ENCODE measurements at places on chromosomes 16 and 17. TPM values are rescaled to one million over a fixed set of nuclear protein-coding genes. Genes with fewer than 3 reads are reported as not detected.

DNA sequence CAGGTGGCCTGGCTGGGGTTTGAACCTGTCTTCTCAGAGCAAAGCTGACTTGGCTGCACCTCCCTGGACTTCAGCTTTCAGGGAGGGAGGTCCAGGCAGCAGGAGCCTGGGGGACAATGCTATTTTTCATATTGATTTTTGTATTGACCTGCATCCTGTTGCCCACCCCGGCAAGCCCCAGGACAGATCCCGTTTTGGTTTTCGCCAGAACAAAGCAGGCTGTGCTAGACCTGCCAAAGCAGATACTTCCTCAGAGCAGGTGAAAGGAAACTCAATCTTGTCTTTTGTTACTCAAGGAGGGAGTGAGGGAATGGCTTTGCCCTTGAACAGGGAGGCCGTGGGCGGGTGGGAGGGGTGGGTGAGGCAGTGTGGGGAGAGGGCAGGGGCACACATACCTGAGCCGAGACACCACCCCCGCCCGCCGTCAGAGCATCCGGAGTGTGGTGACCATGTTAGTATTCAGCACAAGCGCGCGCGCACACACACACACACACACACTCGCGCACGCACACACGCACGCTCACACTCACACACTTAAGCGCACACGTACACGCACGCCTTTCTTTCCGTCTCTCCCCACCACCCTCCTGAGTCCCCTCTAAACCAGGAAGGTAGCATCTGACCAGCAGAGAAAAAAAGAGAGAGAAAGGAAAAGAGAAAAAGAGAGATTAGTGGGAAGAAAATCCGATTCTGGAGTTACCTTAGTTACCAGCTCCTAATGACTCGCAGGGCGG, 59.5 kb downstream of the RAI1 start:
- no peak for DNase-seq

DNA sequence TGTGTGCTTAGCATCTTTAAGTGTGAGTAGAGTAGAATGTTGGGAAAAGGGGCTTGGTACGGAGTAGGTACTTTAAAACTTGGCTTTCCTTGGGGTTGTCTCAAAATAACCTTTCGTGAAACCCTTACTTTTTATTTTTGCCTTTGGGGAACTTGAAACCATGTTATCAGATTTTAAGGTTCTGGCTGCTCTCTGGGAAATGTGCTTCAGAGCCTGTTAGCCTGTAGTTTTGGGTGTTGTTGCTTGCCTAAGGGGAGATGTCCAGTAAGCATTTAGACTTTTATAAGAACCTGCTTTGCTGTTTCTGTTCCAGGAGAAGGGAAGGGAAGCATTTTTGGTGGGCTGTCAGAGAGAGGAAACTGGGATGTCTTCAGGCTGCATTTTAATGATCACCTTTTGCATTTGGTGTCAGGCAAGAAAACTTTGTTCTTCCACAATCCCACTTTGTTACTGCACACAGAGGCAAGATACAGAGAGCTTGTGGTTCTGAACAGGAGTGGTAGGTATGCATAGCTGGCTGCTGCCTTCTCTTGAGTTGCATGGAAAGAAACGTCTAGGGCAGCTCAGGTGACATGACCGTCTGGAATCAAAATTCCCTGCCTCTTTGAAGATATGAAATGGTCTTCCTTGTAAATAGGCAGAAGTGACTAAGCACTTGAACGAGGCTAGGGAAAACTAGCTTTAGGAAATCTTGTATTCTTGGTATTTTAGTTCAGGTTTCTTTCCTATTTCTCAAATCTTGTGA, 1.7 kb downstream of the RABEP1 start:
- DNase-seq: no peak

- no peak for DNase-seq
Measured at GRCh38 chr17:63165400-63165799, 199.4 kb downstream of the TANC2 start.

The CTF1 gene
- 3.8 TPM for polyA plus RNA-seq

The ITGB3 gene
- 1.7 TPM for polyA plus RNA-seq

DNA sequence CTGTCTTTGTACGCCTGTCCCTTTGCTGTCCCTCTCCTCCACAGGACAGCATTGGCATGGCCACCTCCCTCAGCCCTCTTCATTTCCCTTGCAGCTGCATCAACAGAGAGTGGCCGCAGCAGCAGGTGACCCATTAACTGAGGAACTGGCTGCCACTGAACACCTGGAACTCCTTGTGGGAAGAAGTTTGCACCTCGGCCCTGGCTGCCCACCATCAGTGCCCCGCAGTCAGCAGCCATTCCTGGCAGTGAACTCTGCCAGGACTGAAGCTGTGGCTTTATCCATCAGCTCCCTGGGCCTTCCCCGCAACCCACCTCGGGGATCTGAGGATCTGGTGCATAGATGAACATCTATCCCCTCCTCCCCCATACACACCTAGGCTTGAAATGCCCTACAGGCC, 13.1 kb upstream of the RNF135 start:
- no peak for DNase-seq

DNA sequence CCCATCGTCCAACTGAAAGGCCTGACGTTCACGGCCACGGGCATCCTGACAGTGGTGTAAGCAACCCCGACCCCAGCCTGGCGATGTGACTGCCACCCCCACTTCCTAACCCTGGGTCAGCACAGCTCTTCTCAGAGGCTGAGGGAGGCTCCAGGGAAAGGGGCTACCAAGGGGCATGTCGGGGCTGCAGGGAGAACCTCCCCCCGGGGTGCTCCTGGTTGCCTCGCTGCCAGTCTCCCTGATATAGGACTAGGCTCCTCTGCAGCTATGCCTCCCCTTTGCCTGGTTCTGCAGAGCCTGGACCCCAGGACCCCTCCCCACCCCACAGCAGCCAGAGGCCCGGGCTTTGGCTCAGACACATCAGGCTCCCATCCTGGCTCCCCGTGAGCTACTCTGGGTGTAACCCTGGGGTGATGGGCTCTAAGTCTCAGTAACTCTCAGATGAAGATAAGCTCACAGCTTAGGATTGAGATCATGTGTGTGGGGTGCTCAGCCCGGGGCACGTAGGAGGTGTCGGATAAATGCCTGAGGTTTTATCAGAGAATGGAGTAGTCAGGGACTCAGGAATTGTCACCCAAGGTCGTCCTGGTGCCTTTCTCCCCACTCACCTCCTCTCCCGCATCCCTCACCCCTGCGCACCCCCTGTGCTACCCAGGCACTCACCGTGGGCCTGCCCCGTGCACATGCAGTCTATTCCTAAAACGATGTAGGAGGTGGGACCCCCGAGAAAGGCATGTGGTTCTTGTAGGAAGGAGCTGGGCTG, 10.6 kb downstream of the ITGAD start:
- DNase-seq: no peak

GRCh38 chr17:13074026-13074425, 56.2 kb upstream of the ELAC2 start:
- no peak for DNase-seq

DNA sequence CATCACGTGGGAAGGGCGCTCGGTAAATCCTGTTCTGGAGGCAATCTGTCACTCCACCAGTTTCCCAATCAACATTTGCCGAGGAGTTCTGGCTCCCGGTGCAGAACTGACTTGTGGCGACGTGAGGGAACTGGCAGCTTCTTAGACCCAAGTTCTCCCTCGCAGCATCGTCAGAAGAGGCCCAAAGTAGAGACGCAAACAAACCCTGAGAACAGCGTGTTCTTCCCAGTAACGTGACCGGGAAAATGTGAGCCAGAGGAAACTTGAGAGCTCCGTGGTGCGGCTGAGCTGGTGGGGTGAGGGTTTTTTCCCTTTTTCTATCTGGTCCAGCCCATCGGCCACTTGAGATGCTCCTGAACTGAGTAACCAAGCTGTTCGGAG, 158.9 kb upstream of the CACNG5 start:
- DNase-seq: no peak

DNA sequence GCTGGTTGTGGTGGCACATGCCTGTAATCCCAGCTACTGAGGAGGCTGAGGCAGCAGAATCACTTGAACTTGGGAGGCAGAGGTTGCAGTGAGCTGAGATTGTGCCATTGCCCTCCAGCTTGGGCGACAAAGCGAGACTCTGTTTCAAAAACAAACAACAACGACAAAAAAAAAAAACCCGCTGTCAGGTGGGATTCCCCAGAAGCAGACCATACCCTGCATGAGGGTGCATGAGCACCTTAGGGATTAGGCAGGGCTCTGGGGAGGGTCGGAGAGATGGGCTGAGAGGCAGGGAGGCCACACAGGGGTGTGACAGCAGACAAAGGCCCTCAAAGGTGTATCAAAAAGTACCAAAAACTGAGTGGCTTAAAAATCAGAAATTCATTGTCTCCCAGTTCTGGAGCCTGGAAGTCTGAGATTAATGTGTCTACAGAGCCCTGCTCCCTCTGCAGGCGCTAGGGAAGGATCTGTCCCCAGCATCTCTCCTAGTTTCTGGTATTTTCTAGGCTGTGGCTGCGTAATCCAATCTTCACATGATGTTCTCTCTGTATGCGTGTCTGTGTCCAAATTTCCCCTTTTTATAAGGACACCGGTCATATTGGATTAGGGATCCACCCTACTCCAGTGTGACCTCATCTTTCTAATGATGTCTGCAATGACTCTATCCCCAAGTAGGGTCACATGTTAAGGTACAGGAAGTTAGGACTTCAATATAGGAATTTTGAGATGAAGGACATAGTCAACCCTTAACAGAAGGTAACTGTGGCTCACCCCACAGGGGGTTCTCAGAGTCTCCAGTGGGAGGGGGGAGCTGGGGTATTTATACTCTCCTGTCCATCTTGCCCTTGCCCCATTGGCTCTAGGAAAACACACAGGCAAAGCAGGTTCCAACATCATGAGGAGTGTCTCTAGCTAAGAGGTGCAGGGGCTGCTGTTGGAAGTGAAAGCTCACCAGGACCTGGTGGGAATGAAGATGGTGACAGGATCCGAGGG, 13.6 kb upstream of the TVP23A start:
- no peak for DNase-seq

- peak; percentile 25 for DNase-seq
Measured at GRCh38 chr16:4415538-4416199, 727 bp downstream of the CORO7 start.

- DNase-seq: no peak
Measured at GRCh38 chr17:27471321-27472269, 15.3 kb downstream of the KSR1 start.

DNA sequence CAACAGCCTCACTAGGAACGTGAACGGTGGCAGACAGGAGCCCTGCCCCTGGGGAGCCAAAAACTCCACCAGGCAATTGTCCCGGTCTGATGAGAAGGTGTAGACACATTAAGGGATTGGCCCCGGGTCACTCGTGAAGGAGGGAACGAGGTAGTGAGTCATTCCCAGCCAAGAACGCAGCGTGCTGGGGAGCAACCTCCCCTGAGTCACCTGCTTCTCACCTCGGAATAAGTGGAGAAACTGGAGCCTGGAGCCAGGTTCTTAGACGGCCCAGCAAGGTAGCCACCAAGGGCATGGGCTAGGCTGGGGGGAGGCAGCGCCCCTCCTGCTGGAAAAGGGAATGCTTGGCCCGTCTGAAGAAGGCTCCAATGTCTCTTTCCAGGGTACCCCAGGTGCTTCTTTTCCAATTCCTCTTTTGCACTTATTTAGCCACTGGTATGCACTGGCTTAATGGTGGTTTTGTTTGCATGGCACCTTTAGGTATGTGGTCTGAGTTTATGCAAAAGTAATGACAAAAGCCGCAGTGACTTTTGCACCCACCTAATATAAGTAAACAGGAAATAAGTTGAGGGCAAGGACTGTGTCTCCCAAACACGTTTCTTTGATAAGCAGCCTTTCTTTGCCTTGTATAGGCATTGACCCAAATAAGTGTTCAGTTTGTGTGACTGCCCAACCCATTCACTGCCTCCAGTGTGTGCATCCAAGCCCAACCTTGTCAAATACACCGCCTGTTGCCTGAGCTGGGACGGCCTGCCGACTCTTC, 1.8 kb upstream of the HELZ start:
- no peak for DNase-seq

- no peak for DNase-seq
Measured at GRCh38 chr17:29042679-29043538, at the start of gene PIPOX. PIPOX (plus strand) TSS chr17:29043141; CDS start chr17:29043226, 85 bp downstream.

- DNase-seq: no peak
Measured at GRCh38 chr16:74321356-74321755, 24.7 kb downstream of the PSMD7 start.

The GPR139 gene
- polyA plus RNA-seq: 0.07 TPM

DNA sequence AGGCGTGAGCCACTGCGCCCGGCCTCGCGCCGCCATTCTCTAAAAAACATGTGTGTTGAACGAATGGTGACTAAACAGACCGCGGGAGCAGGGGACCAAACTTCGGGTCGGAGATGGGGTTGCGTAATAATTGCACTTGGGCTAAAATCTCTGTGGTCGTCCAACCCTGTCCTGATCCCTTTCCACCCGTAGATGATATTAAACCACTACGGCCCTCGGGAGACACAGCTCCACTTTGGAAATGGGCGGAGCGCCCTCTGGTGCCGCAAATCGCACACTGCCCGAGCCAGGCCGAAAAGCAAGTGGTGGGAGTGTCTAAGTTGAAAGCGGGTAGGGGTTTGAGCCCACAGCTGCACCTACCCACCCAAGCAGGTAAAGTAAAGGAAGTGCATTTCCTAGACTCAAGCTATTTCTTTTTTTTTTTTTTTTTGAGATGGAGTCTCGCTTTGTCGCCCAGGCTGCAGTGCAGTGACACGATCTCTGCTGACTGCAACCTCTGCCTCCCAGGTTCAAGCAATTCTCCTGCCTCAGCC, 17.0 kb downstream of the CAVIN1 start:
- peak; percentile 91 for DNase-seq

- DNase-seq: no peak
Measured at GRCh38 chr17:34412534-34412933, 49.5 kb upstream of the CCL1 start.

The TMEM220 gene
- polyA plus RNA-seq: 2.6 TPM

- no peak for DNase-seq
Measured at GRCh38 chr17:7348478-7349242, 3.3 kb upstream of the KCTD11 start.

The PLCD3 gene
- polyA plus RNA-seq: 9.1 TPM

DNA sequence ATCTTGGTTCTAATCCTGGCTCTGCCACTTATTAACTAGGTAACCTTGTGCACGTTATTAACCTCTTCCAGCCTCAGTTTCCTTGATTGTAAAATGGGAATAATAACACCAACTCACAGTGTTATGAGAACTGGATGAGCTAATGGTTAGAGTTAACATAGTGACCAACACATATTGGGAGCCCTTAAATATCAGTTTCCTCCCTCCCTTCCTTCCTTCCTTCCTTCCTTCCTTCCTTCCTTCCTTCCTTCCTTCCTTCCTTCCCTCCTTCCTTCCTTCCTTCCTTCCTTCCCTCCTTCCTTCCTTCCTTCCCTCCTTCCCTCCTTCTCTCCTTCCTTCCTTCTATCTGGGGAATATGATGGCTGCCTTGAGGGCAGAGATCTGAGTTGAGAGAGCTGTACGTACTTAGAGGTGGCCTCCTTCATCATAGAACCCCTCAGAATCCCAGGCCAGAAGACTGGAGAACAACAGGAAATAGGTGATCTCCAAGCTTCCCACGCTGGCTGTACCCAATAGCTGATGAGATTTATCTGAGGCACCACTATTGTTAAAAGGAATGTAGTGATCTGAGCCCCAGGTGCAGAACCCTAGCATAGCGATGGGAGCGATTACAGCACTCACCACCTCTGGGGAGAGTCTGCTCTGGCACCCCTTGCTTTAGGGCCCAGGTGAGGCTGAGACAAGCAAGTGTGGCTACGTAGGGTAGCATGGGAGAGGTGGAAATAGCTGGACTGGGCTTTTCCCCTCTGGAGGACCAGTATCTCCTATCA, 26.2 kb downstream of the CCR7 start:
- DNase-seq: no peak

- peak; percentile 2 for DNase-seq
Measured at GRCh38 chr17:41835800-41836549, at the start of gene NT5C3B. NT5C3B (minus strand) TSS chr17:41836232; CDS start chr17:41836193, 39 bp downstream.
